ENCODE measurements at places on chromosomes 13 and 19.

DNA sequence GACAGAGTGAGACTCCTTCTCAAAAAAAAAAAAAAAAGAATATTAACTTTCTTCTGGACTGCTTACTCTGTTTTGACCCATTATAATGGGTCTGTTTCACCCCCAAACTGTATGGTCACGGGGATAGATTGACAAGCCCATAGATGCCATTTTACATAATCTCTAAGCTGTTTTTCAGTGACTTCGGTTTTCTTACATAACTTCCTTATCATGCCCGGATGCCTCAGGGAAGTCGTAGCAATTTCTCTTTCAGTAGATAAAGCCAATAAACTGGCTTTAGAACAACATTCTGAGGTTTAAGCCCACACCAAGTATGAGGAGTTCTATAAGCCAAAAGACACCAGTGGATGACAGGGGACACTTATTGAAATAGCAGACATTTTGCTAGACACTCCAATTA lies 5.9 kb upstream of the ZNF254 start:
- DNase-seq: no peak

DNA sequence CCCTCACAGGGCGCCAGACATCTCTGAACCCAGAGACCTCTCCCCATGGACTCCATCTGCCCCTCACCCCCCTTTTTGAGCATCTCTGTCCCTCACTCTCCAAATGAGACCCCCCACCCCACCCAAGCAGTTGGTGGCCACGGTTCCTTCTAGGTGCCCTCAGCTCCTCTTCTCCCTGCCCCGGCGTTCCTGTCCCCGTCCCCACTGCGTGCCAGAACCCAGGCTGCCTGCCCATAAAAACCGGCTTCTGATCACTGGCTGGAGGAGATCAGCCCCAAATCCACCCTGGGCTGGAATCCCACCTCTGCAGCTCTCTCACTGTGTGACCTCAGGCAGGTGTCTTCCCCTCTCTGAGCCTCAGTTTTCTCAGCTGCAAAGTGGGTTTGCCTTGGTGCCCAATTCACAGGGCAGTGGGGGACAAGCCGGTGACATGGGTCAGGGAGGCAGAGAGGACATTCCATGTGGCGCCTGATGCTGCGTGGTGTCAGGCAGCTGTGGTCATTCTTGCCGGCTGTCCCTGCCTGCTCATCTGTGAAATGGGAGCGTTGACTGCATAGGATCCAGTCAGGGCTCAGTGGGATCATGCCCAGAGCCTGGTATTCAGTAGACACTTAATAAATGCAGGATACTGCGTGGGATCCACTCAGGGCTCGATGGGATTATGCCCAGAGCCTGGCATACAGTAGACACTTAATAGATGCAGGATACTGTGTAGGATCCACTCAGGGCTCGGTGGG lies 25.5 kb downstream of the SMIM24 start:
- no peak for DNase-seq

GRCh38 chr19:1252221-1252820 lies 3.9 kb downstream of the MIDN start:
- DNase-seq: peak; percentile 83

GRCh38 chr13:36841391-36841790 lies 22.4 kb downstream of the RFXAP start:
- no peak for DNase-seq

- DNase-seq: no peak
These were observed 2.6 kb upstream of the CDC42EP5 start for GRCh38 chr19:54475706-54476105.

DNA sequence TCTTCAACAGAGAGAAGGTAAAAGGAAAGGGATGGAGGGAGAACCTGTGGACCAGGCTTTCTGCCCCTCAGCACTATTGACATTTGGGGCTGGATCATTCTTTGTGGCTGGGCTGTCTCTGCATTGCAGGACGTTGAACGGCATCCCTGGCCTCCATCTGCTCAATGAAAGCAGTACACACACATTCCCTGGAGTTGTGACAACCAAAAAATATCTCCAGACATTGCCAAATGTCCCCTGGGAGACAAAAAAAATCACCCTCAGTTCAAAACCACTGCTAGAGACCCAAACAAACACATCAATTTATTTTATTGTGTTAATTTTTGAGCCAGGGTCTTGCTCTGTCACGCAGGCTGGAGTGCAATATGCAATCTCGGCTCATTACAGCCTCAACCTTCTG lies 43.3 kb downstream of the INSR start:
- no peak for DNase-seq

DNA sequence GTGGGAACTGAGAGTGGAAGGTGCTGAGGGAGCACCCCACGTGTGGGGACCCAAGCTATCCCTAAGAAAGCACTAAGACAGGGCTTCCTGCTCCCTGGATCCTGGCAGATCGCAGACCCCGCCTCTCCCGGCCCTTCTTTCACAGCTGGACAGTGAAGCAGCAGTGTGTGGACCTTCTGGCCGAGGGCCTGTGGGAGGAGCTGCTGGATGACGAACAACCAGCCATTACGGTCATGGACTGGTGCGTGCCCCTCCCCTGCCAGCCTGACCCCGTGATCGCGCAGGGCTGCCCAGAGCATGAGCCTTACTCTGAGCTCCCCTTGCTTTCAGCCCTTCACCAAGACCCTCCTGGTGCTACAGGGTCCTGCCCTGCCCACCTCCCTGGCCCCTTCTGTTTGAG lies 2.3 kb downstream of the NCCRP1 start:
- no peak for DNase-seq

DNA sequence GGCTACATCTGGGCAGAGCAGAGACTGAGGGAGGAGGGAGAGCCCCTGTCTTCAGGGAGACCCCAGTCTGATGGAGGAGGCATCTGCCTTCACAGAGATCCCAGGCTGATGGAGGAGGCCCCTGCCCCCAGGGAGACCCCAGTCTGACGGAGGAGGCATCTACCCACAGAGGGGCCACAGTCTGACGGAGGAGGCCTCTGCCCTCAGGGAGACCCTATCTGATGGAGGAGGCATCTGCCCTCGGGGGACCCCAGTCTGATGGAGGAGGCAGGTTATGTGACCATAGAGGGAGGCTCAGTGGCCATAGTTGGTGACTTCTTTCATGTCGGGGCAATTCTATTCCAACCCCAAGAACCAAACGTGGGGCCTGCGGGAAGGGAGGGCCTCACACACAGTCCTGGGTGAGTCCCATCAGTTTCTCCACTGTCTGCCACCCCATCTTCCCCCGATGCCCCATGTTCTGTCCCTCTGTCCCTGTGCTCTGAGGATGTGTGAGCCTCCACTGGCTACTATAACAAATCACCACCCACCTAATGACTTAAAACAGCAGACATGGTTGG lies 14.3 kb downstream of the MISP start:
- no peak for DNase-seq

GRCh38 chr13:57644106-57644505 lies 12.6 kb downstream of the PCDH17 start:
- no peak for DNase-seq

DNA sequence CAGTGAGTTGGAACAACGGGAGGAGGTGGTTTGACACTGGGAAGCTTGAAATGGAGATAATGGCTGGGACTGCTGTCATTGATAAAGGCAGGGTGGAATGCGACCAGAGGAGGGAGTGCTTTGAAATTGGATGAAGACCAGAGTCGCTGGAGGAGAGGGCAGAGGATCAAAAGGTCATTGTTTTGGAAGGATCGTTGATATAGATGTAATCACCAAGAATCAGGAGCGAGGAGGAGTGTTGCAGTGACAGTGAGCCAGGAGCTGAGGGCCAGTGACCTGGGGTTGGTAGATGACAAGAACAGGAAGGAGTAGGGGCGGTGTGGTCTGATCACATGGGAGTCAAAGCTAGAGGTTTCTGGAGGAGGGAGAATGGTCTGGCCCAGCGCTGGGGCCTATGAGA lies 25.3 kb downstream of the TM9SF2 start:
- no peak for DNase-seq

- DNase-seq: no peak
These were observed 322.7 kb downstream of the SUCLA2 start for GRCh38 chr13:47678201-47678968.

DNA sequence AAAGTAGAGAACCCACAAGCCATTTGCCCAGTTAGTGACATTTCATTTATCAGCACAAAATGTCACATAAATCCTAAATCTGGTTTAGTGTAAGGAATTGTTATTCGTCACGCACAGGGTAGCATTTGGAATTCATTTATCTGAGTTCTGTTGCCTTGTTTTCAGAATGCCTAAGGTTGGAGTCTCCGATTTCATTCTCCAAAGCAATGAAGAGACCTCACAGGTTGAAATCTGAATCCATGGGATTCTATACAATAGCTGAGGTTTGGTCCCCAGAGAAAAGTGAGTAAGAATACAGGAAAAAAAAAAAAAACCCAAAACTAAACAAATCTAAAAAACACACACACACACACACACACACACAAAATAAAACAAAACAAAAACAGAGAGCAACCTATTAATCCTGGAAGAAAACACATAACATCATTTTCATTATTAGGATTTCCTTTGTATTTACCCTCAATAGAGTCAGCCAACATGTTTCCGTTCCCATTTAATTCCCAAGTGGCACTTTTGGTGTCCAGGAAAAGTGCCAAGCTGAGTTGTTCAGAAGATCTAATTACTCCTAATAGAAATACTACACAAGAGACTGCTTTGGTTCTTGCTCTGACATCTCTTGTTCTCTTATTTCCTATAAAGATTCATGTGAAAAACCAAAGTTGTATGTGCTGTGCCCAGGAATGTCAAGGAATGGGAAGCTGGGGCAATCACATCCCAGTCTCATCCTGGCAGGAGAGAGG lies 36.2 kb upstream of the LRCH1 start:
- no peak for DNase-seq

- DNase-seq: peak; percentile 52
These were observed 11.6 kb upstream of the ASF1B start for GRCh38 chr19:14147797-14148605.

All from CD4-positive, alpha-beta T cell treated with Interleukin-15 for 4 hours (primary cell).